ENCODE measurements at places on chromosomes 3 and 15.

DNA sequence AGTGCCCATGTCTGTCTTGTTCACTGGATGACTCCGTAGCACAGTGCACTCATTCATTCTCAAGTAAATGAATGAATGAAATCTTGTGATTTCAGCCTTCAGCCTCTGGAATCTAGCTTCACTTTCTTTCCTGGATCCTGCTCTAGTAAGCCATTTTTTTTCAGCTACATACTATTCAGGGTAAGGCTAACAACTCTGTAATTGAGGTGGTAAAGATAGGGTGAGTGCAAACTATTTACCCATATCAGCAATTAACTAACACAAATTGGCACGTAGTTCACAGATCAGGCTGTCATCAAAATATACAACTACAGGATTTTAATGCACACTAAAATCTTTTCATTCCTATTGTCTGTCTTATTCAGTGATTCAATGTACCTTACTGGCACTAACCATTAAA, 195.1 kb upstream of the SLC2A2 start:
- DNase-seq = no peak

- no peak for DNase-seq
These were observed 36.9 kb downstream of the RHCG start for GRCh38 chr15:89459271-89460038.

DNA sequence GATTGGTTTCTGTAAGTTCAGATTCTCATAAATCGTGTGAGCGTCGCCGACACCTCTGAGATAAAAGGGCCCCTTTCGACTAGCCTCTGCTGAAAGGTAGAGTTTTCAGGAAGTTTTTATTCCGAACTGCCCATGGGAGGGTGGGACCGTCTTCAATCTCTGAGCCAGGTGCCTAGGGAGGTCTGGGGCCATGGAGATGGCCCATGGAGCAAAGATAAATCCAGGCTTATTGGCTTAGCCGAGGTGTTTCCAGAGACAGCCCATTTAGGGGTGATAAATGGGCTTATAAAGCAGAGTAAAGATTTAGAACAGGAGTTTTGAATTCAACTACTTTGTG, 442 bp downstream of the QTRT2 start:
- no peak for DNase-seq

DNA sequence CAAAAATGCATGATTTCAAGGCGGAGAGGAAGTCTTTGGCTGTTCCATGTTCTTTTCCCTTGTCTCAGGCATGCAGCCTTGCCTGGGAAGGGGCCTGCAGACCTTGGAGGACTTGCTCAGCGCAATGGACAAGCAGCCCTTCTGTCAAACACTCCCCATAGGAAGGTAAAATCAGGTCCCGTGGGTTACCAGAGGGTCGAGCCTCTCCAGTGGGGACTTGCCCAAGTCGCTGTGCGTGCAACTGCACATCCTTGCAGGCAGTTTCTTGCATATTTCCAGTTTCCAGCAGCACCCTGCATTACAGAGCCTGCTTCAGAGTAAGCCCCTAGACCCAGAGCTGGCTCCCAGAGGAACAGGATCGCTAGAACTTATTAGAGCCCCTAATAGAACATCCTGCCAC, 75.5 kb upstream of the KLF13 start:
- DNase-seq = no peak

GRCh38 chr3:10763817-10764258, 52.2 kb upstream of the SLC6A11 start:
- no peak for DNase-seq

- no peak for DNase-seq
These were observed 9.2 kb upstream of the MUC4 start for GRCh38 chr3:195820901-195821300.

GRCh38 chr3:123525433-123525832, 59.4 kb downstream of the HACD2 start:
- DNase-seq = no peak

GRCh38 chr3:1609416-1609815, 489.2 kb upstream of the CNTN4 start:
- no peak for DNase-seq
